ENCODE measurements at places on chromosomes 2 and 18.
A peak's percentile ranks its signal among the peaks of the same experiment; 100 is the strongest.

DNA sequence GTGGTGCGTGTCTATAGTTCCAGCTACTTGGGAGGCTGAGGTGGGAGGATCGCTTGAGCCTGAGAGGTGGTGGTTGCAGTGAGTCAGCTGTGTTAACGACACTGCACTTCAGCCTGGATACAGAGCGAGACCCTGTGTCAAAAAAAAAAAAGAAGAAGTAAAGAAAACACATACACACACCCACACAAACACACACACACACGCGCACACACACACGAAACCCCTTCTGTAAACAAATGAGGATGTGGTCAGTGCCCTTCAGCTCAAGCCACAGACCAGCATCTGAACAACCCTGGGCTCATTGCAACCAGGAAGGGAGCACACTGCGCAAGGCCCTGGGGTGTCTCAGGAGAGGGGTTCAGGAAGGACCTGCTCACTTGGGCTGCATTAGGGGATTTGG is 47.9 kb upstream of the KCNF1 start:
- DNase-seq = peak; percentile 59

- DNase-seq = no peak
Measured at GRCh38 chr2:156023229-156023869, 309.2 kb downstream of the NR4A2 start.

GRCh38 chr2:127137225-127137624 is 30.3 kb upstream of the BIN1 start:
- DNase-seq = no peak

GRCh38 chr2:203279288-203279687 is 40.5 kb downstream of the CYP20A1 start:
- DNase-seq = no peak

- no peak for DNase-seq
Measured at GRCh38 chr2:220528180-220528675, 900.8 kb downstream of the SLC4A3 start.

DNA sequence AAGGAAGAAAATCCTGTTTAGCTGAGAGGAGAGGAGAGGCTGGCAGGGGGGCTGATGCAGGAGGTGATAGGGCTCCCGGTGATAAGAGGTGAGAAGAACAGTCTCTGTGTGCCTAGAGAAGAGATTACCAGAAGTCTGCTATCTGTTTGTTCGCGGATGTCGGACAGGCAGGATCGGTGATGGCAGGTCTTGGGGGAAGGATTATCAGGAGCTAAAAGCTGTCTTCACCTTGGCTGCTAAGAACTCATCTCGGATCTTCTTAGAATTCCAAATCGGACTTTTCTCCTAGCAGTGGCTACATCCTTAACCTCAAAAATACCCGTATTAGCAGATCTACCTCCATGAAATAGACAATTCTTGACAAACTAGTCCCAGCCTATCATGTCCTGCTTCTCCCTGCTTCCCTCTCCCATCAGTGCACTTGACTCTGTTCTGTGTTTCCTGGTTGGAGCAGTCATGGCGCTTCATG is 282.1 kb upstream of the TRIB2 start:
- DNase-seq = no peak

GRCh38 chr2:152430876-152431275 is 95.9 kb downstream of the FMNL2 start:
- no peak for DNase-seq

- DNase-seq = no peak
Measured at GRCh38 chr18:53702480-53702879, 522.0 kb downstream of the MBD2 start.

- no peak for DNase-seq
Measured at GRCh38 chr2:52571380-52572347, 1195.9 kb upstream of the CHAC2 start.

- DNase-seq = no peak
Measured at GRCh38 chr18:55228707-55229106, 269.4 kb upstream of the CCDC68 start.

DNA sequence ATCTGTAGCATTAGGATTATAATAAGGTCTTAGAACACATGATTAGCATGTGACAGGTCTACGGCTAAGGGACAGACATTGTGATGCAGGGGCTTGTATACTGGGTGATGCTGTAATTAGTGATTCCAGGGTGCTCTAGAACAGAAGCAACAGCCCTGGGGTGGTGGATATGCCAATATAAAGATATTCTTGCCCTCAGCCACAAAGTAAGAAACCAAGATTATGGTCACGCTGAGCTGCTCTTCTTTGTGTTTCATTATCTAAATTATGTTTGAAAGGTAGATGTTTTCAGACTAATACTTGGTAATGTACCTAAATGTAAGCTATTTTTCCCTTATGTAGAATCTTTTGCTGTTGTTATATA is 45.3 kb downstream of the FN1 start:
- no peak for DNase-seq

GRCh38 chr2:232533944-232534710 is 5.4 kb upstream of the CHRNG start:
- no peak for DNase-seq

DNA sequence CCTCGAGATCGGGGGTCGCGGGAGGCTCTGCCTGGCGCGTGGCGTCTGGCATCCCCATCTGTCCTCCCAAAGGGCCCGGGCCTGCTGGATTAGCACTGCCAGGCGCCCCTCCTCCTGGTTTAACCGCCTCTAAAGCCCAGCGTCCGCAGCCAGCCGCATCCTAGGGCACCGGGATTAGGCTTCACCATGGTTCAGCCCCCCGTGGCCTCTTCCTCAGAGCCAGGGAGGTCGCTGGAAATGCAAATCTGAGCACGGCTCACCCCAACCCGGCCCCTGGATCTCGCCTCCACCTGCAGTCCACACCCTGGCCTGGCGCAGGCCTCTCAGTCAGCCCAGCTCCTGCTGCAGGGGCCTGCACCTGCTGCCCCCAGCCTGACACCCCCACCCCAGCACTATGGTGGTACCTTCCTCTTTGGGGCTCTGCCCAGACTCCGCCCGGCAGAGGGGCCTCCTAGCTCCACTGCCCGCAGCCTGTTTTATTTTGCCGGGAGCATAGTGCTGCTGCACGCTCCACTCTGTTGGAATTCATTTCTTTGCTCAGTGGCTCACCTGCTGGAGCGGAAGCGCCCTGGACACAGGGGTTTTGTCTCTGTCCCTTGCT is 13.2 kb downstream of the PRELID3A start:
- peak; percentile 83 for DNase-seq

- DNase-seq = no peak
Measured at GRCh38 chr2:215347878-215348277, 36.0 kb downstream of the ATIC start.

Measured in KBM-7 (cell line).